Suppressor macrophage treated with lipopolysaccharide for 1 hour (primary cell): ENCODE measurements at places on chromosomes 1 and 21.

GRCh38 chr21:42708107-42708506 is 54.7 kb downstream of the PDE9A start:
- no peak for DNase-seq

DNA sequence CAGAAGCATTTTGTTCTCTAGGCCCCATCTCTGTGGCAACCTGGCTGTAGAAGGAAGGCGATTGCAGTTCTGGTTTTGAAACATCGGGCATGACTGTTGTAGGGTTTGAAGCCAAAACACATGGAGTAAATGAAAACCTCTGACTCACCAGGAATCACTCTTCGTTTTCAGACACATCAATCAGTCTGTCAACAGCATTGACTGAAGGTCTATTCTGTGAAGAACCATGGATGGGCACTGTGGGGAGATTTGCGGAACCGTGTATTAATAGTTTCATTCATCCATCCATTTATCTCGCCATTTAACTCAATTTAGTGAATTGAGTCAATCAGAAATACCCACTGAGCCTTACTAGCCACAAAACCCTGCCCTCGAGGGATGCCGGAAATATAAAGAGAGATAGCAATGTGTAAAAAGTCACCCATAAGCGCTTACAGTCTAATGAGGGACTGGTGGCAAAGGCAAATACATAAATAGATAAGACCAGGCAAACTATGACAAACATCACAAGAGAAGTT is 364.6 kb upstream of the PROX1 start:
- no peak for DNase-seq

GRCh38 chr1:24357038-24357437 is 37.9 kb downstream of the GRHL3 start:
- no peak for DNase-seq

DNA sequence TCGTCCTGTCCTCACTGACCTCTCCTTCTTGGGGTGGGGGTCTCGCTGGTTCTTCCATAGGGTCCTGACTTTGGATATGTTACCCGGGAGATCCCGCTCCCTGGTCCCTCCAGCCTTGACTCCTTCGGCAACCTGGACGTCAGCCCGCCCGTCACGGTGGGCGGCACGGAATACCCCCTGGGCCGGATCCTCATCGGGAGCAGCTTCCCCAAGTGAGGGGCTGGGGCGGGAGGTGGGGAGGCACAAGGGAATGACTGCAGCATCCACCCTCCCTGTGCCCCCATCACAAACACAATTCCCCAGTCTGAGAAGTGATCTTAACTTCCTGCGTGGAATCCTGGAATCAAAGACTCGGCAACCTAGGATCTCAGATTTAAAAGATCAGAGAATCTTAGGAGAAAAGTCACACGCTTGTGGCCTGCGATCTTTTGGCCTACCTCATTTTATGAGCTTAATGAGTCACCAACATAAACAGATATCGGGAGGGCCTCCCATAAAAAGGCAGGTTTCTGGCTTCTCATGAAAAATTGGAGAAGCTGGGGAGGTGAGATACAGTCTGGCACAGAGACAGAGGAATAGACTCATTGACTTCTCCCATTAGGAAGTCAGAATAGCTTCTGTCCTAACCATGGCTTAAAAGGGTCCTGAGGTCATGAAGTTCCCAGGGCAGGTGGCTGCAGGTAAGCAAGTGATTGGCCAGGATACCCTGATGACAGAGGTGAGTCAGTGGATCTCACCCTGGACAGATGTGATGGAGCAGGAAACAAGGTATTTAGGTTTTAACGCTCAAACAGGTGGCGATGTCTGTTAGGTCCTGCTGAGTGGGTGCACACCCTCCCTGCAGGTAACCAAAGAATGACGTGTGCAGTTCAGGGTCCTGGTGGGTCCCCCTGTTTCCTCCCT is 15.9 kb upstream of the PADI3 start:
- no peak for DNase-seq

GRCh38 chr1:28437264-28437923 is 67.9 kb downstream of the PHACTR4 start:
- DNase-seq, result peak; percentile 79

- DNase-seq, result no peak
Measured at GRCh38 chr1:55037733-55038551, 1.4 kb upstream of the PCSK9 start.

GRCh38 chr1:150557813-150558212 is 8.6 kb downstream of the ADAMTSL4 start:
- no peak for DNase-seq

DNA sequence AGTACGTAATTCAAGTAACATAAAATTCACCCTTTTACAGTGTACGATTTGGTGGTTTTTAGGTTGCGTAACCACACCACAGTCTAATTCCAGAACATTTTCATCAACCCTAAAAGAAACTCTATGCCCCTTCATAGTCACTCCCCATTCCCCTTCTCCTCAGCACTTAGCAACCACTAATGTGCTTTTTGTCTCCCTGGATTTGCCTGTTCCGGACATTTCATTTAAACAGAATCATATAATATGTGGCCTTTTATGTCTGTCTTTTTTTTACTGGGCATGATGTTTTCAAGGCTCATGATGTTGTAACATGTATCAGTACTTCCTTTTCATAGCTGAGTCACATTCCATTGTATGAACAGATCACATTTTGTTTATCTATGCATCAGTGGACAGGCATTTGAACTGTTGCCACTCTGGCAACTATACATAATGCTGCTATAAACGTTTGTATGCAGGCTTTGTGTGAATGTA is 20.8 kb downstream of the OBSCN start:
- DNase-seq, result peak; percentile 8

DNA sequence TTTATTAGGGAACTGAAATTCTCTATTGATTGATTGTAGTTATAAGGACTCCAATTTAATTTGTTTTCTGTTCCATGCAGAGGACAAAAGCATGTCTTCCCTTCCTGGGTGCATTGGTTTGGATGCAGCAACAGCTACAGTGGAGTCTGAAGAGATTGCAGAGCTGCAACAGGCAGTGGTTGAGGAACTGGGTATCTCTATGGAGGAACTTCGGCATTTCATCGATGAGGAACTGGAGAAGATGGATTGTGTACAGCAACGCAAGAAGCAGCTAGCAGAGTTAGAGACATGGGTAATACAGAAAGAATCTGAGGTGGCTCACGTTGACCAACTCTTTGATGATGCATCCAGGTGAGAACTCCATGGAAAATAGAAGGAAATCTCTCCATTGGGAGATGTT is 1.5 kb downstream of the SETDB1 start:
- DNase-seq, result peak; percentile 50

- no peak for DNase-seq
Measured at GRCh38 chr1:59316497-59317128, 19.7 kb downstream of the FGGY start.

GRCh38 chr21:17372200-17372599 is 140.6 kb upstream of the CXADR start:
- DNase-seq, result no peak

- DNase-seq, result peak; percentile 59
Measured at GRCh38 chr1:67850611-67851075, 17.4 kb upstream of the GNG12 start.

DNA sequence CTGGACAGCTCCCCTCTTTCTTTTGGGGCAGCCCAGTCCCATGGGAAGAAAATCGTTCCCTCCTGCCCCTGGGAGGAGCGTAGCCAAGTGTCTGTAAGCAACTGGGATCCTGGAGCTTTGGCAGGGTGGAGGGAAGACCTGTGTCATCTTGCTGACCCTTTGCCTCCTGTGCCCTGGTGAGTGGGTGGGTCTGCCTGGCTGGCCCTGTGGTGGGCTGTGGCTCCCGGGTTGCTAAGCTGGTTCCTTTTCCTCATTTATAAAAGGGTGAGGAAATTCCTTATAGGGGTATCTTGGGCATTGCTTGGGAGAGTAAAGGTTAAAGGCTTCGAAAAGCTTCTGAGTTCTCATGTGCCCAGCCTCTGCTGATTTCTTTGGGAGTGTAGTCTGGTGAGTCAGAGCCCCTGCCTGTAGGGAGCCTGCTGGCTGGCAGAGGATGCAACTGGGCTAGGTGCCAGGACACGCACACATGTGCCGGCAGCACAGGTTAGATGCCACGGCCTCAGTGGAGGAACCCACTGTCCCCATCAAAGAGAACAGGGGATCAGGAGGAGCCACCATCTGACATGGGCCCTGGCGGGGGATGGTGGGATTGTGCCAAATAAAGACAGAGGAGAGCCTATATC is 85.2 kb downstream of the ARHGEF10L start:
- DNase-seq, result peak; percentile 64

DNA sequence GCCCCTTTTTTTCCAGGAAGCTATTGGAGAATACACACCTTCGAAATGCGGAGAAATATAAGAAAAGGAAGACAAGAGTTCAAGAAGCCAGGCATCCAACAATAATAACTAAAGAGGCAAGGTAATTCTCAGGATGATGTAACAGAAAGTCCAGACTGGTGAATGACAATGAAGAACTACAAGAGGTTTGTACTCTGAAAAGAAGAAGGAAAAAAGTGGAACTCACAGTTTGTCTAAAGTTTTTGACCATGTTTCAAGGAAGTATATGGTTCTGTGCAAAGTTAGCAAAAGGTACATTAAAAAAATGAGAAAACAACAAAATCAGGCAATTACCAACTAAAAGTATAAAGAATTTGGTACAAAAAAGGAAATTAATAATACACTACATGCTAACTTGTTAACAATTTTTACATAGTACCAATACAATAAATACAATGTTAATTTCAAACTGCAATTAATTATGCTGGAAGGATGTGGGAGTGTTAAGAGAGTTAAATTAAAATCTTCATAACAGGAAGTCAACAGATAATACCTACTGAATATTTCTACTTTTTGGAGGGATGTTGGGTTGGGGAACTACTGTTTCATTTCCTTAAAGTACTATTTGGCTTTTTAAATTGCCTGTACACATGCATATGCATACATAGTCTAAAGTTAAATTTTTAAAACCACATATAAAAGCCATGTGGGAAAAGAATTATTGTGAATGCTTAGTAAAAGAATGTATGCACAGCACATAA is 12.9 kb upstream of the CD55 start:
- DNase-seq, result peak; percentile 19

GRCh38 chr1:77652268-77652667 is 30.2 kb downstream of the ZZZ3 start:
- DNase-seq, result no peak

DNA sequence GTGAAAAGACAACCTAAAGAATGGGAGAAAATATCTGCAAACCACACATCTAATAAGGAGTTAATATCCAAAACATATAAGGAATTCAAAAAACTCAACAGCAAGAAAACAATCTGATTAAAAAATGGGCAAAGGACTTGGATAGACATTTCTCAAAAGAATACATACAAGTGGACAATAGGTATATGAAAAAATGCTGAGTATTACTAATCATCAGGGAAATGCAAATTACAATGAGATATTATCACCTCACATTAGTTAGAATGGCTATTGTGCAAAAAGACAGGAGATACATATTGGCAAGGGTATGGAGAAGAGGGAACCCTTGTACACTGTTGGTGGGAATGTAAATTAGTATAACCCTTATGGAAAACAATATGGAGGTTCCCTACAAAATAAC is 44.9 kb downstream of the TRMT1L start:
- no peak for DNase-seq

GRCh38 chr1:203131548-203132200 is 4.1 kb downstream of the ADORA1 start:
- no peak for DNase-seq

- DNase-seq, result no peak
Measured at GRCh38 chr1:85320371-85321131, 44.1 kb upstream of the BCL10 start.

DNA sequence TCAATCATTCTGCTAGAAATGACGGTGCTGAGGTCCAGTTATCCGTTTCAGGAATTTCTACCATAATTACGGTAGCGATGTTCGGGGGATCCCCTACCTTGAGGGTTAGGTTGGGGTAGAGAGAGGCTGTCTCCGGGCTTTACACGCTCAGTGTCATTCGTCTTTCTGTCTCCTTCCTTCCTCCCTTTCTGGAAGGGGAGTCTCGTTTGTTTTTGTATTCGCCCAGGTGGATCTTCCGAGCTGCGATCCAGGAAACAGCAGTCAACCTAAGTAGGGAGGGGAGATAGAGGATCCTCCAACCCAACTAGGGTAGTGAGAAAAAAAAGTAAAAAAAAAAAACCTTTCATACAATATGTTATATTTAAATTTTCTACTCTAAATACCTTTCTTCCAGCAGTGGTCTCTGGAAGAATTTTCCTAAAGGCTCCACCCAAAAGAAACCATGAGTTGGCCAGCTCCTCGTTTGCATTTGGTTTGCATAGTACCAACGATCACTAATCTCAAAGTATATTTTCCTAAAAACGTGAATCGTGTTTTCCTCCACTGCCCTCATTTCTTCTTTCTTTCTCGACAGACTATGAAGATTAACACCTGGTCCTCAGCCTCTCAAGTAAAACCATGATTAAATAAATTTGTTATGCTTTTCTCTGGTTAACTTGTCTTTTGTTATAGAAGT is 611 bp upstream of the PIK3C2B start:
- DNase-seq, result no peak

DNA sequence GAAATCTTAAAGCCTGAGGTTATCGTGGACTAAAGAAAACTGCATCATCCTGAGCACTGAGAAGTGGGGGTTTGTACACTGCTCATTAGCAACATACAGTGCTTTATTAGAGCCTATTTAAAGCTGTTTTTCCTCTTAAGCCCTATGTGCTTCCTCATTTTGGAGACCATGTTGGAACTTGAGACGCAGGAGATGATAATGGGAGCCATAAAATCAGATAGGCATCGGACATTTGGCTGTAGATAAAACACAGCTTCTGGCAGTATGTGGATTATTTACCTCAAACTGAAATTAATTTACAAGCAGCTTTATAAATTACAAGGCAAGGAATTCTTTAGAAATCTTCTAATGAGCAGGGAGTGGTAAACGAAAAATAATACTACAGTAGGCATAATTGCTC is 147.7 kb upstream of the IVNS1ABP start:
- no peak for DNase-seq

GRCh38 chr1:157532569-157532968 is 19.7 kb downstream of the FCRL5 start:
- no peak for DNase-seq

DNA sequence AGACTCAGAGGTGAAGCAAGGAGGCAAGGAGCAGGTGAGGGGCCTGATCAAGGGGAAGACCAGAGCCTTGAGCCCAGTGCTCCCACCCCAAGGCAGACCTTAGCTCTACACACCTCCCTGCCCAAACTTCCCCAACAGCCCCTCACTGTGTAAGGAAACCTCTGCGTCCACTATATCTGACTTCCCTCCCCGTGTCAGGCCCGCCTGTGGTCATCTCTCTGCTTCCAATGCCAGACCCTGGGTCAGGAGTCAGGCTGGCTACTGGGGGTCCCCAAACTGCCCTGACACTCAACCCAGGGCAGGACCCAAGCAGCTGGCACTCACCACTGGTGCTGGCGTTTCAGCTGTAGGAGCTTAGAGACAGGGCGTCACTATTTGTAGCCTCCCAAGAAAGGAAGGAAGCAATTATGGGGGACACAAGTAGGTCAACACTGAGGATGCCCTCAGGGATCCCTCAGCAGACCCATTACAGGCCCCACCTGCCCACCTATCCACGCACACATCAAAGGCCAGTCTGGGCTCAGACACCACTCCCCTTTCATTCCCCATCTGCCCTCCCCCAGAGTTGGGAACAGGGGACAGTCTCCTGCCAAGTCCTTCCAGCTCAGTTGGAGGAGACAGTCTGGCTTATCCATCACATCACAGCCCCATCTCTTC is 811 bp upstream of the S100A3 start:
- DNase-seq, result no peak

GRCh38 chr1:56905667-56906066 is 51.1 kb downstream of the C8A start:
- DNase-seq, result no peak

- DNase-seq, result no peak
Measured at GRCh38 chr1:3221112-3222041, 152.4 kb downstream of the PRDM16 start.
